ENCODE measurements at places on chromosomes 16 and 17.

DNA sequence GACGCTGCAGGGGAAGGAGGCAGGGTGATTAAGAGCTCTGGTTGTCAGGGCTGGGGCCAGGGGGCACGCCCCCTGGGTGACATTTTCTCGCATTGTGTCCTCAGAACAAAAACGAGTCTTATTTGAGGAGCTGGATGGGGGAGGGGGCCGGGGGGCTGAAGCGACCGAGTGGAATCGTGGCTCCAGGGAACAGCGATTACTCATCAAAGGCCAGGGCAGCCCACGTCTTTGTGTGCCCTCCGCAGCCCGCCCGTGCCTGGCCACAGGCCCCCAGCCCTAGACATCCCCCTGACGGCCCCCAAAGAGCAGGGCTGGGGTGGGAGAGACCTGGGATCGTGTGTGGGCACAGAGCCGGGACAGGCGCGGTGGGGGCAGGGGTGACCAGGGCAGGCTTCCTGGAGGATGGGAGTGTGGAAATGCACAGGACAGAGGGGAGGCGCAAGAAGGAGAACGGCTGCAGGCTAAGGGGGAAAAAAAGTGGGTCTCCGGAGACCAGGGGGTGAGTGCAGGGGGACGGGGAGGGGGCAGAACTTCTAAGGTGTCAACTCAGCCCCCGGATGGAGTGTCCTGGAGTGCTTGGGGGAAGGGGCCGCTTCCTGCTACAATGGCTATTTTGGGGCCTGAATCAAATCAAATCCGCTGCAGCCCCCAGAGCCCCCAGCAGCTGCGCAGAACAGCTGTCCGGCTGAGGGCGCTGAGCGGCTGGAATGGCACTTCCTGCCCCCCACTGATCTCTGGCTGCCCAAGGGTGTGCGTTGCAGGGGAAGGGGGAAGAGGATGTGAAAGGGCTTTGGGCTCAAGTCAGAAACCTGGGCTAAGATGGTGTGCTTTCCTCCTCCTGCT is 24.0 kb upstream of the PHB1 start:
- DNase-seq, result no peak

DNA sequence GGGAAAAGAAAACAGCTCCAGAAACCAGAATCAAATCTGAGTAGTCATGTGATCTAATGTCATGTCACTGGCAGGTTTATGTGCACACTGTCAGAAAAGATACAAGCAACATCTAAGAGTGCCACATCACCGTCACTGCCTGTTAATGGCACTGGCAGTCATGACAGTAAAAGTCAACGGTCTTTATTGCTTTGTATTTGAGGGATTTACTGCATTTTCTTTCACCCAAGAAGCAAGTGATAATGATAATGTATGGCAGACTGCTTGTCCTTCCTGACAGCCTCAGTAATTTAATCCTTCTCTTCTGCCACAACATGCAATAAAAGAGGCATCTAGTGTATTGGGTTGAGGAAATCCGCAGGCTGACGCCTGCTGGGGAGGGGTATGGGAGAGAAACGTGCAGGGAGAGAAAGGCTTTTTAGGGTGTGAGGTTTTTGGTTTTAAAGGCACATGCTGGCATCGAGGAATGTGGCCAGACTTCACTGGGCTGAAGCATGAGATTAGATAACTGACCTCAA is 92.4 kb downstream of the RPGRIP1L start:
- no peak for DNase-seq

GRCh38 chr17:39742126-39742855 is 4.6 kb downstream of the GRB7 start:
- DNase-seq, result no peak

GRCh38 chr17:80223838-80224497 is 3.7 kb downstream of the SLC26A11 start:
- no peak for DNase-seq

DNA sequence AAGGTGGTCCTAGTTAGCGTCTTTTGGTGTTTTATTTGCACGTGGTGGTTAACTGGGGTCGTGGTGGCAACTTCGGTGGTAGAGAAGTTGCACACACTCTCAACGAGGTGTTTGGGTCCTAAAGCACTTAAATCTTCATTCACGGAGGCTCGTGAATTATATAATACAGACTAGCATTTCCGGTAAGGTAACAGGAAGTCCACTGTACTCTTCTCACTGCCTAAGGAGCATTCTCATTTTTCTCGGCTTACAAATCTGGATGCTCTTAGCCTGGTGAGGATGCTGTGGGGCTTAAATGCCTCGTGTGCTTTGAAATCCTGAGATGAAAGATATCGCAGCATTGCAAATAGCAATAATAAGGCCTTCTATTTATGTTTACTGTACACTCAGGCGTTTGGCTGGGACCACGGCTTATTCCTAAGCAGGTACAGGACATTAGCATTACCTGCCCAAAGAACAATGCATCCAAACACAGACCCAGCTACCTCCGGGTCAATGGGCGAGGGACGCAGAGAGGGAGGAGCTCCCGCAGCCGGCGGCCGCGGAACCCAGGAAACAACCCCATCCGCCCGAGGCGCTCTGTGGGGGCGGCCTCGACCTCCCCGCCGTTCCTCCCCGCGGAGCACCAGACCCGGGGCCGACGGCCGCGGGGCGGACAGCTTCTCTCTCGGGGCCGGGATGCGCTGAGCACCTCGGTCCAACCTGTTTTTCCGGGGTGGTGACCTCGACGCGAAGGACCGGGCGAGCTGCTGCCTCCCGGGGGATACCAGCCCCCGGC is 856 bp downstream of the DNAJA2 start:
- peak; percentile 37 for DNase-seq

GRCh38 chr17:40450175-40450574 is 6.9 kb downstream of the IGFBP4 start:
- DNase-seq, result no peak

DNA sequence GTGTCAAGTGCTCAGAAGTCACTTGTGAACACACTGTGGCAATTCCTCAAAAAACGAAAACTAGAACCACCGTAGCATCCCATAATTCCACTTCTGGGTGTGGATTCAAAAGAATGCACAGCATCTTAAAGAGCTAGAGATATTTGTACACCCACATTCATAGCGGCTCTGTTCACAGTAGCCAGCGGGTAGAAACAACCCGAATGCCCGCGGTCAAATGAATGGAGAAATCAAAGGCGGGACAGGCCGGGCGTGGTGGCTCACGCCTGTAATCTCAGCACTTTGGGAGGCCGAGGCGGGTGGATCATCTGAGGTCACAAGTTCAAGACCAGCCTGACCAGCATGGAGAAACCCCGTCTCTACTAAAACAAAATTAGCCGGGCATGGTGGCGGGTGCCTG is 337.5 kb downstream of the SEC14L1 start:
- DNase-seq, result no peak

DNA sequence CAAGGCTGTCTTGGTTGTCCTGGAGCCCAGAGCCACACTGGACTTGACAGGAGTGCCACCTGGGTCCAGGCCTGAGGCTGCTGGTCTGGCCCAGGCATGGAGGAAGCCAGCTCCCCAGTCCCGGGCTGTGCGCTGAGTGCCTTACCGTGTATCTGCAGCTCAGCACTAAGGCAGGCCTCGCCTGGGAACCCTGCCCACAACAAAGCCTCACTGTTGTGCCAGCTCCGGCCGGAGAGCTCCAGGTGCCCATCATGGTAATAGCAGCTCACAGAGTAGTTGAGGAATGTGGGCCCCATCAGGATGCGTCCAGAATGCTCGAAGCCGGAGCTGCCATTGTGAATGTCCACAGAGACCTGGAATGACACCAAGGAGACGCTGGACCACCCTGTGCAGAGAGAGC is 72.2 kb downstream of the RMI2 start:
- no peak for DNase-seq

DNA sequence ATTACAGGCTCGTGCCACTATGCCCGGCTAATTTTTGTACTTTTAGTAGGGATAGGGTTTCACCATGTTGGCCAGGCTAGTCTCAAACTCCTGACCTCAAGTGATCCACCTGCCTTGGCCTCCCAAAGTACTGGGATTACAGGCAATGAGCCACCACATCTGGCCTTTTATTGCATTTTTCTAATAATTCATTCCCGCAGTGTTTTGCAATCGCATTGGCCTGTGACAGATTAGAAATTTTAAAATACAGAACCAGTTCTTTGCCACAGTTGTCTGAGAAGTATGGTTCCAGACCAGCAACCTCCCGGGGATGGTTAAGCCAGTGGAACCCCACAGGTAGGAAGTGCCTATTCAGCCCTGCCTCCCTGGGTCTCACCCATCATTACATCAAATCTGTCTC is 3.2 kb upstream of the CRHR1 start:
- no peak for DNase-seq

DNA sequence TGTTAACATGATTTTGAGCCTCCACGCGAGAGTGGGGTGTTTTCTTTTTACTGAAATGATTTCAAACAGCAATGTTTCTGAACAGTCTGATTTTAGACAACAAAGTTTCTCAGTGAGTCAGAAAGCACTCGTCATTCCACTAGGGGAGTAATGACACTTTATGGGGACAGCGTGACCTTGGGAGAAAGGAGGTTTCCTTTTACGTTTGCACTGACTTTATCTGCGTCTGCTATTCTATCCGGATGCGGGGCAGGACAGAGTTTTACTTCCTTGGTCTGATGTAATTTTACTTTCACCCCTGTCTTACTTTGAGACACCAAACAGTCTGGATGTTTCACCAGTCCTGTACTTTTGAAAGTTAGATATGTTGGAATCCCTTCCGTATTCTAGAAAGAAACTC is 20.7 kb downstream of the SLC47A1 start:
- DNase-seq, result peak; percentile 81

DNA sequence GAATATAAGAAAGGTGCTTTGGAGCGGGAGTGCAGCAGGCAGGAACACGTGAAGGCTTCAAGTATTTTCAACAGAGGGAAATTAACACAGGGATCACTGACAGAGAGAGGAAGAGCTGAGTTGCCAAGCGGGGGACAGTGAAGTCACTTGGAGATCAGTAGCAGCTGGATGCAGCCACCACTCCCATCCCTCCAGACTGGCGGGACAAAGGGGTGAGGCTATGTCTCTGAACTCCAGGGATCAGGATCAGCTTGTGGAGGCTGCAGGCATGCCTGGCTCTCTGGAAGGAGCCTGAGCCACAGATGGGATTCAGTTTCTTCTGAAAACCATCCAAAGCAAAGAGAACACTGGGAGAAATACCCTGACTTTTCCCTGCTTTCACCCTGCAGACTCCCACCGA is 113.7 kb upstream of the IRX3 start:
- no peak for DNase-seq

- DNase-seq, result peak; percentile 53
Measured at GRCh38 chr17:42221886-42222745, 27.8 kb upstream of the GHDC start.

- DNase-seq, result no peak
Measured at GRCh38 chr16:54340531-54340930, 53.9 kb upstream of the IRX3 start.

- peak; percentile 18 for DNase-seq
Measured at GRCh38 chr16:53664724-53665345, 38.8 kb downstream of the RPGRIP1L start.

DNA sequence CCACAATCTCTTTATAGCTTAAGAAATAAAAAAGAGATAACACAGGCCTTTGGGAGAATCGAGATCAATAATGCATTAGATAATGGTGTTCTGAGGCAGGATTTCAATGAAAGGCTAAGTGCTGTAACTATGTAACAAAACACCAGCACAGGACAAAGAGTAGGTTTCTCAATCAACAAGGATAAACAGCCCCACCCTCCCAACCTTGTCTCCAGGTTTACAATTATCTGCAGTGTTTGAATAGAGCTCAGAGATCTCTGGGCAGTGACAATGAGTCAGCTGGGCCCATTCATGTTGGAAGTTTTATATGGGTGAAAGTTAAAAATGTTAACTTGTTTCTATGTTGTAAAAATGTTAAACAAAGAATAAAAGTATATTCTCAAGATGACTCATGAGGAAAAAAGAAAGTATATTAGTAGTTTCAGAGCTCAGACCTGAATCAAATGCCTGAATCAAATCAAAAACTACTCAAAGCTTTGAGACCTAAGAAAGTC is 17.0 kb upstream of the KRT20 start:
- DNase-seq, result no peak

DNA sequence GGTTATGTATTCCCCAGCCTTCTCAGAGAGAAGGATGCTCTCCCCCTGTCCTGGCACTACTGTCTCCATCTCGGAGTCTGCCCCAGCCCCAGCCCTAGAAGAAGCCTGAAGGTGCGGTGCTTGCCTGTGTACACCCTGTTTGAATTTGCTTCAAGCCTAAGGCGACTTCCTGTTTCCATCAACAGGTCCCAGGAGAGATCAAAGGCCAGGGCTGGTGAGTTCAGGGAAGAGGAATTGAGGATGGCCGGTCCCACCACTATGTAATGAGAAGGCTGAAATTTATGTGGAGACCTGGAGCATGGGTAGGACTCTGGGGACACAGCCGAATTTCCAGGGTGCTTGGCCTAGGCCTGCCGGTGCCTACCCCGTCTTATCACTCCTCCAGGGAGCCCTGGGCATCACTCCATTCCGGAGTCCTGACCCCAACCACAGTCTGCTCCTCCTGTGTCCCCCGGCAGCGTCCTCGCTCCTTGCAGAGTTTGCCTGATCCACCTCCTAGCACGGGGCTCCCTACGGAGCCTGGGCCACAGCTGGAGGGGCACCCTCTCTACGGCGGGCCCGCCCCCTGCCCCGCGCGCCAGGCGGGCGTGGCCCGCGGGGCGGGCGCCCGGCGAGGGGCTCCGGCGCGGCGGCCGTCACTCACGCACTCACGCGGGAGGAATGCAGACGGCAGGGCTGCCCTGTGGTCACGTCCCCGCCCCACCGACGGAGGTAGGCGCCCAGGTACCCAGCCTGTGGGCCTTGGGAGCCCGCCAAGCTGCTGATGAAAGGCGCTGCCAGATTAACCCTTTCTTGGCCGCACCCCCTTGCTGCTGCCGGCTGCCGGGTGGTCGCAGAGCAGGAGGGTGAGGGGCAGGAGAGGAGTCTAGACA is 53.8 kb upstream of the TAC4 start:
- DNase-seq, result no peak

DNA sequence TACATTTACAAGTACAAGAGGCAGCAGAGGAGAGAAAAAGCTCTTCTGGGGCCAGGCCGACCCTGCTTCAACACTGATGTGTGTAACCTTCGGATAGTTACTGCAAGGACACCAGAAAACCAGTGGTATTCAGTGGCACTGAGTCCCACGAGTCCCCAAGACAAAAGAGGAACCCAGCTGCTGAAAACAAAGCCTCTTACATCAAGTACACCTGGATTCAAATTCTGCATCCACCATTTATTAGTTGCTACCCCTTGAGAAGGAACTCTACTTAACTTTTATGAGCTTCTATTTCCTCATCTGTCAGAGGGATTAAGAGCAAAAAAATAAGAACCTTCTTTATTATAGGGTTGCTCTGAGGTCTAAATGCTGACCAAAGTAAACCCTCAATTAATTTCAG is 2.6 kb downstream of the EARS2 start:
- DNase-seq, result no peak

DNA sequence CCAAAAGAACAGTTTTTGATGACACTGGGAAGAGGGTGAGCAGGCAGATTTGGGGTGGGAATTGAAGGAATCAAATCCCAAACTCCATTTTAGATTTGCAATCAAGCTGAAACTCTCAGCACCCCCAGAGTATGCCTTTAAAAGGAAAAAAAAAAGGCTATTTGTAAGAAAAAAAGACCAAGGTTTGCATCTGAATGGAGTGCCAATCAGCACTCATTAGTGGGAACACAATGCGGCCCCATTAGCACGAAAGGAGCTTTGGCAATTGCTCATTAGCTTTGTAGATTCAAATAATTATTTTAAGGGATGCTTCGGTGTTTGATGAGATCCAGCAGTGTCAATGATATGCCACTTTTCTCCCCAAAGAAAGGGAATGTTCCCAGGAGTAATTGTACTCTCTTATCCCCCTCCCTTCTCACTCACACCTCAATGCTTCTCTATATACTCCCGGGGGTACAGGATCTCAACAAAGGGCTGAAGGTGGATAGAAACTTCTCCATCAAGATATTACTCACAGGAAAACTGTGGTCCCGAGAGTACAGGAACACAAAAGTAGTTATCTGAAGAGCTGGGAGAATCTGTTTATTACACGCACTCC is 32.2 kb downstream of the CHP2 start:
- DNase-seq, result no peak

Data from testis (tissue), 5 donors.